Stimulated activated naive CD8-positive, alpha-beta T cell treated with anti-CD3 and anti-CD28 coated beads, Interleukin-15, amount 100 ng/mL, for 72 hours (primary cell): ENCODE measurements at places on chromosomes 3 and 15.

- DNase-seq, result no peak
Observed at GRCh38 chr15:66389859-66390381, 3.2 kb downstream of the MAP2K1 start.

DNA sequence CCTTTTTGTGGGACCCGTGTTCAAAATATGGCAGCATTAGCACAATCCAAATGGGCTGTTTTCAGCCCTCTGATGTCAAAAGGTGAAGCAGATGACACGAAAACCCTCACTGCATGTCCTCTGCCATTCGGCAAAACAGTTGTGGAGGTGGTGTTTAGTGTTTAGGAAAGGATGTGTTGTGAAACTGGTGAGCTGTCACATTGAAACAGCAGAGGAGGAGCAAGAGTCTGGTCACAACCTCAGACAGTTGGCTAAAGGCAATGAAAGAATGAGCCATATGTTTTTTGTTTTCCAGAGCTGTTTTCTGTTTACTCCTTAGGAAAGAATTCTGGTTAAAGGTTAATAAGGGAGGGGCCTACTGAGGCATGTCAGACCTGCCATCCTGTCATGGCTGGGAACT, 140.7 kb downstream of the VPS8 start:
- no peak for DNase-seq

DNA sequence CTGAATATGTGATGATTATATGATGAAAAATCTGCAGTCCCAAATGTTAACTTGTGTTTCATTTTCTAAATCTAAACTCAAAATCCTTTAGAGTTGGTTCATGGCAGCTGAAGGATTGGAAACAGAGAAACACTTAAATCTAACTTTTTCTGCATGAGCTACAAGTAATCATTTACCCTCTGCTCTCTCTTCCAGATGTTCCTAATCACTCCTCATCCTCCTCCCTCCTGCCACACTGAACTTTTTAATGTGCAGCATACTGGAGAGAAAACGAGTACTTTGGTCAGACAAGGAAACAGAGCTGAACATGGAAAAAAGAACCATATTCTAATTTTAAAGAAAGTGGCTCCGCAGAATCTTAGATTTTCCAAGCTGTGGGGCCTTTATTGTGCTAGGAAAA, 321.2 kb upstream of the COL8A1 start:
- no peak for DNase-seq

DNA sequence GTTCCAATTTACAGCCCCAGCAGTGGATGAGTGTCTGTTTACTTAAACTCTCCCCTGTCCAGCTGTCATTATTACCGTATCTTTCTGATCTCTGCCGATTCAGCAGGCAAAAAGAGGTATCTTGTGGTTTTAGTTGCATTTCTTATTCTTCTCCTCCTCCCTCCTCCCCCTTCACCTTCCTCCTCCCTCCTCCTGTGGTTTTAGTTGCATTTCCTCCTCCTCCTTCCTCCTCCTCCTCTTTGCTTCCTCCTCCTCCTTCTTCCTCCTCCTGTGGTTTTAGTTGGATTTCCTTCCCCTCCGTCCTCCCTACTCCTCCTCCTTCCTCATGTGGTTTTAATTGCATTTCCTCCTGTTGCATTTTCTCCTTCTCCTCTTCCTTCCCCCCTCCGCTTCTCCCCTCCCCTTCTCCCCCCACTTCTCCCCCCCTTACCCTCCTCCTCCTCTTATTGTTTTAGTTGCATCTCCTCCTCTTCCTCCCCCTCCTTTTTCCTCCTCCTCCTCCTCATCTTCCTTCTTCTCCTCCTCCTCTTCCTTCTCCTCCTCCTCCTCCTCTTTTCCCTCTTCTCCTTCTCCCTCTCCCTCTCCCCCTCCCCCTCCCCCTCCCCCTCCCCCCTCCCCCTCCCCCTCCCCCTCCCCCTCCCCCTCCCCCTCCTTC, 25.3 kb upstream of the VPS33B start:
- no peak for DNase-seq

- no peak for DNase-seq
Observed at GRCh38 chr3:185709251-185709955, 115.4 kb downstream of the IGF2BP2 start.

DNA sequence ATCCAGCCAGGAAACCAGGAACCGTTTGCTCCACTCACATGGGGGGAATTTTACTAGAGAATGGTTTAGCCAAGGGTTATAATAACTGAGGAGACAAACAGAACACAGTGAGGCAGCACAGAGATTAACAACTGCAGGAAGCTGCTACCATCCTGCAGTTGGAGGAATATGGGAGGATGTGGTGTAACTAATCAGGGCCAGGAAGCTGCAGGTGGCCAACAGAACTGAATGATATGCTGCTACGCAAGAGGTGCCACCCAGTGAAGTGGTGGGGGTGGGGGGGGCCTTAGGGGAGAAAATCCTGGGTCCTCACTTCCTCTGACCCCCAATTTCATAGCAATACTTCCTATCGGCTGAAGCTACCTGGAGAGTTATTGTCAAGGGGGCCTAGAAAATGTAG, 306.4 kb upstream of the STT3B start:
- no peak for DNase-seq

GRCh38 chr3:19866751-19867347, 67.2 kb downstream of the EFHB start:
- peak; percentile 33 for DNase-seq

GRCh38 chr3:74067296-74067695, 442.6 kb upstream of the PDZRN3 start:
- no peak for DNase-seq

GRCh38 chr3:122576174-122576940, 1.1 kb upstream of the PARP15 start:
- peak; percentile 40 for DNase-seq

- no peak for DNase-seq
Observed at GRCh38 chr15:70151003-70151402, 53.3 kb upstream of the TLE3 start.

- no peak for DNase-seq
Observed at GRCh38 chr15:73884159-73884558, 10.8 kb downstream of the TBC1D21 start.

DNA sequence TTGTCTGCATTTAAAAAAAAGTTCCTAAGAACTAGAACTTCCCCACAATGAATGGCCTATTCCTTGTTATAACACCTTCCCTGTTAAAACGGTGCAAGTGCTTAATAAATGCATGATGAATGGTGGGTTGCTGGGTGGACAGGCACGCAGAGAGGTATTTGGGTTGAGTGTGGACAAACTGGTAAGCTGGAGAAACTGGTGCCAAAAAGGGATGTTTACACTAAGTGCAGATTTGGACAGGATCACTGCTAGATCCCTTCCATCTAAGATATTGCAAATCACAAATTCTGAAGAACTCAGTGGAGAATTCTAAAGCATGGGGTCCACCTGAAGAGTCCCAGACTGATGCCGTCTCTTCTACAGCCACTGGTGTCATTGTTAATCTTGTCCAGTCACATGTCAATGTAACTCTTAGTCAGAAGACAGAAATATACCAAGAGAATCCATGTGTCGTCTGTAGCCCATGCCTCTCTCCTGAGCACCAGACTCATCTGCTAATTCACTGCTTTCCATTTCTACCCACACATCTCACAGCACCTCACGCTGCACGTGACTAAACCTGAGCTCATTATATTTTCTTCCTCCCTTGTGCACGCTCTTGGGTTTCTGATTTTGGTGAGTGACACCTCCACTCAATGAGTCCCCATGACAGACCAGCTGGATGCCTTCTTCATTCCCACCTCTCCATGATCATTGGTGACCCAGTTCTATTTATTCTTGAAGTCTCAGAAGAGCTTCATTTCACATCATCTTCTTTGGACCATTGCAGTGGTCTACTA, 328.9 kb downstream of the THSD4 start:
- DNase-seq, result no peak

- no peak for DNase-seq
Observed at GRCh38 chr3:47716656-47717055, 65.0 kb downstream of the SMARCC1 start.

- DNase-seq, result peak; percentile 28
Observed at GRCh38 chr15:63212050-63213004, 22.9 kb downstream of the RAB8B start.

DNA sequence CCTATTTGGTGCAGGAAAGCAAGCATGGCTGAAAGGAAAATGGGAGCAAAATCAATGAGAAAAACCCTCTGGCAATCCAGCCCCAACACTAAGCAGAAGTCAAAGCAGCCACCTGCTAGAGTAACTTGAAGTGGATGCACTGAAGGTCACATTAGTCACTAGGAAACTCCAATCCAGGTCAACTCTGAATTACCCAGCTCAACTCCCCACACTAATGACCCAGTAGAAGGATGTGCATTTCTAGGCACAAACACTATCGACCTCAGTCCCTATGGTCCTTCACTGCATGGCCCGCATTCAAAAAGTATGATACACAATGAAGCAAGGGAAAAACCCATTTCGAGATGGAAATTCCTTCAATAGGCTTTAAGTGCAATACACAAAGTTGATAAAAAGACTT, 80.6 kb downstream of the RAD18 start:
- no peak for DNase-seq

DNA sequence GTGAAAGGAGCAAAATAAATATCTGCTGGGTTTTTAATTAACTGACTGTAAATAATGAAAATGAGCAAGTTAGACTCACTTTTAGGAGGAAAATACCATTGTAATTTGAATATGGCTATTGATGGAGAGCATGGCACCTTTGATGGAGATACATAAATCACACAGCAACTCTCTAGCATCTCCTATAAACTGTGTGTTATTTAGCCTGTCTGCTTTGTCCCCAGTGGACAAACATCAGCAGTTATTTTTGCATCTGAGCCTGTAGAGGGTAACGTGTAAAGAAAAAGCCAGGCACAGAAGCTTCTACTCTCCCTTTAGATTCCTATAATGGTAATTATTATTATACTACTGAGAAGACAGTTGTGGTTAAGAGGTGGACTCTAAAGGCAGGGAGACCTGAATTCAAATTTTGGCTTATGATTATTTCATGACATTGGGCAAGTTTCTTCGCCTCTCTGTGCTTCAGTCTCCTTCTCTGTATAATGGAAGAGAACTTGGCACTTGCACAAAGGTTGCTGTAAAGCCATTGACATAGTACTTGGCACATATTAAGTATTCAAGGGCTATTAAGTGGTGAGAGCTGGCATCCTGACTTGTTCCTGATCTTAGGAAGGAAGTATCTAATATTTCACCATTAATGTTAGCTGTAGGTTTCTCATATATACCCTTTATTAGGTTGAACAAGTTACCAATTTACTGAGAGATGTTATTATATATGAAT, 289.5 kb upstream of the TRIM42 start:
- no peak for DNase-seq

DNA sequence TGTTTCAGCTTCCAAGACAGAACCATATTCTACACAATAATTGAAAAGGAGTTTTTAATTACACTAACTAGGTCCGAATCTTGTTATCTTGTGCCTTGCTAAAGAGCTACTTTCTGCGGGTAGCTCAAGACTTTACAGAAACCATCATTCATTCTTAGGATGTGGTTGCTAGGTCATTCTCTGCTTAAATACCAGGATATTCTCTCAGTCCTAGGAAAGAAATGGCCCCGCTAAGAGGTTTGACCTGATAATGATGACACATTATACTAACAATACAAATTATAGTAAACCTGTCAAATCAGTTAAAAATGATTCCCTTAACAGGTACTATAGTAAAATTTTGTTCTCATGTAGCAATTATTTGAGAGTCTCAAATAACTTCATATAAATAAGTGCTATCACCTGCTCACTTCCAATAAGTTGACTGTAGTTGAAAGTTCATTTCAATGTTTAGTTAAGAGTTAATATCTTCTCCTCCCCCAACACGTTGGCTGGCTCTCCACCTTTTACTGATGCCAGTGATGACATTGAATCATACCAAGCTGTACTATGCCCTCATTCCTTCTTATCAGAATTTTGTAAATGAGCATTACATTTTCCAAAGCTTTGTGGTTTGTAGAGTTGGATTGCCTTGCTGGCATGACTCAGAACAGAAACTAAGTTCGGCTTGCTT, 3.6 kb upstream of the C3orf85 start:
- DNase-seq, result no peak

DNA sequence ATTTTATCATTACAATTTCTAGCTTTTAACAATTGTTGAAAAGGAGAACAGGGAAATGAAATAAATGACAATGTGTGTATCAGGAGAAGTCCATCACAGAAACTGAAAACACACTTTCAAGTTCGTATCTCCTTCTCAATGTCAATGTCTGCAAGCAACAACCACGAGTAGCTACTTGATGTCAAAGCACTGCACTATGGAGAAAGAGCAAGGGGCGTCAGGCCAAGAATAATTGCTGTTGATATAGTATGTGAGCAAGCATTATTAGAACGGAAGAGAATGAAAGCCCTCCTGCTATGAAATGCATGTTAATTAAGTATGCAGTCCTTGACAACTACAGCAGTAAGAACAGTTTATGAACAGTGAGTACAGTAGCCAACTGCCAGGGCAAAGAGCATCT, 1250.1 kb downstream of the ZPLD1 start:
- no peak for DNase-seq

- no peak for DNase-seq
Observed at GRCh38 chr3:130621824-130622223, 104.8 kb downstream of the COL6A6 start.

DNA sequence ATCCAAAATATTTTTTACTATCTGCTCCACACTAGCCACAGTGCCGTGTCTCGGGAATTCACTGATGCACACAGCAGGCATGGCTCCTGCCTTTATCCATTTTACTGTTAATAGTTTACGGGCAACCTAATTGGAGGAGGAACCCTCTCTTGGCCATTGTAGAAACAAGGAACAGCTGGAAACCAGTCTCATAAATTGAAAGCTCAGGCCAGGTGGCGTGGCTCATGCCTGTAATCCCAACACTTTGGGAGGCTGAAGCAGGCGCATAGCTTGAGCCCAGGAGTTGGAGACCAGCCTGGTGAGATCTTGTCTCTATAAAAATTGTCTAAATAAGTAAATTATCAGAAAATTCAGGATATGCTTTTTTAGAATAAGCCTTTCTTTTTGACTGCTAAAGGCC, 39.0 kb downstream of the IL5RA start:
- no peak for DNase-seq

DNA sequence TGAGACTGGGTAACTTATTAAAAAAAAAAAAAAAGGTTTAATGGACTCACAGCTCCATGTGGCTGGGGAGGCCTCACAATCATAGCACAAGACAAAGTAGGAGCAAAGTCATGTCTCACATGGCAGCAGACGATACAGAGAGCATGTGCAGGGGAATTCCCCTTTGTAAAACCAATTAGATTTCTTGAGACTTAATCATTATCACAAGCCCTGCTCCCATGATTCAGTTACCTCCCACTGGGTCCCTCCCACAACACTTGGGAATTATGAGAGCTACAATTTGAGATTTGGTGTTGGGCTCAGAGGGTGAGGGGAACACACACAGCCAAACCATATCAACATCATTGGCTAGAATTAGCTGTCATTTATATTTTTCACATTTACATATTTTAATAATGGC, 221.0 kb downstream of the RSRC1 start:
- DNase-seq, result no peak

GRCh38 chr3:144840866-144841265, 869.2 kb downstream of the DIPK2A start:
- no peak for DNase-seq

GRCh38 chr15:100111125-100112060, 230.4 kb downstream of the ADAMTS17 start:
- peak; percentile 57 for DNase-seq
